ENCODE measurements at places on chromosomes 5 and 9.
A peak's percentile ranks its signal among the peaks of the same experiment; 100 is the strongest.

DNA sequence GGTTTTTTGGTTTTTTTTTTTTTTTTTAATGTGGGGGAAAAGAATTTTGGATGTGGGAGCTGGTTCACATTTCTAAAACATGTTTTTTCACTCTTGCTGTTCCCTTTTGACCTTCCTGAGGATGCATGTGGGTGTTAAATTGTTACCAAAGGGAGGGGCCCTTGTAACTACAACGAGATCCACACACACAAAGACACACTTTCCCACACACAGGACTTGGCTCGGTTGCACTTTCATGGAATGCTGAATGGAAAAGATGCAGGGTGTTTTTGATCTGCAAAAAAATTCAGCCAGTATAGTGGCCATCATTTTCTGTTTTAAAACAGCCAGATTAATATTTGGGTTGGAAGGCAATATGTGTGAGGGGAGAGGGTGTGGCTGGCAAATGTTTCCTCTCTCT lies 576.9 kb downstream of the EBF1 start:
- DNase-seq = no peak

DNA sequence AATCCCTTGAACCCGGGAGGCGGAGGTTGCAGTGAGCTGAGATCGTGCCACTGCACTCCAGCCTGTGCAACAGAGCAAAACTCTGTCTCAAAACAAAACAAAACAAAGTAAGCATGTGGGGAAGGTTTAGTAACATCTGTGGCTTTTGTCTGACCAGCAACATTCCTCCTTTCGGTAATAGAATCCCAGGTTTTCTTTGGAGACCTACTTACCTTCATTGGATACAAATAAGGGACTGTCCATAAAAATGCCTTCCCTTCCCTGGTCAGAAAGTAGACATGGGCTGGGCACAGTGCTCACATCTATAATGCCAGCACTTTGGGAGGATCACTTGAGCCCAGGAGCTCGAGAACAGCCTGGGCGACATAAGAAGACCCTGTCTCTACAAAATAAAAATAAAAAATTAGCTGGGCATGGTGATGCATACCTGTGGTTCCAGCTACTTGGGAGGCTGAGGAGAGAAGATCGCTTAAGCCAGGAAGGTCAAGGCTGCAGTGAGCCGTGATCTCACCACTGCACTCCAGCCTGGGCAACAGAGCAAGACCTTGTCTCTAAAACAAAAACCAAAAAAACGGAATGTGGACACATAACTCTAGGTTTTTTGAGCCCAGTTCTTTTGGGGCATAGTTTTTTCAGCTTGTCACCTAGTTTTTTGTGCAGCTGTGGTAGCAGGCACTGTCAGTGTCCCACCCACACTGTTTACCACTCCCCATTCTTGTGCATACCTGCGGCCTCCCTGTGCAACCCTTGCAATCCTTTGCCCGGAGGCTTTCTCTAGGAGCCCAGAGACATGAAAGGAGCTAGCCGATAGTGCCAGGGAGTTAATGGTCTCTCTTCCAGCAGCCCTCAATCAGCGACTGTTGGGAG lies 9.0 kb upstream of the SPINK4 start:
- DNase-seq = no peak

DNA sequence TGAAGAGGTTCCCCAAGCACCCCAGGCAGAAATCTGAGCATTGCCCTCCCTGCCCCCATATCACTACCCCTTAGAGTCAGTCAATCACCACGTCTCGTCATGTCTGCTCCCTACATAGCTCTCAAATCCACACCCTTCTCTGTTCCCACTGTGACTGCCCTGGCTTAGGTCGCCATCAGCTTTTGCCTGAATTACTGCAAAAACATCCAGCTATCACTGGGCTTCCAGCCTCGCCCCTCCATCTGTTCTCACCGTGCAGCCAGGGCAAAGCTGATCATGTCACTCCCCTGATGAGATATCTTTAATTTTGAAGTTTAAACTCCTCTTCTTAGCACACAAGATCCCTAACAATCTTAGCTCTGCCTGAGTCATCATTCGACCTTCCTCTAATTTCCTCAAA lies 89.6 kb upstream of the TBC1D2 start:
- DNase-seq = no peak

GRCh38 chr5:131661933-131662332 lies 26.9 kb upstream of the RAPGEF6 start:
- no peak for DNase-seq

- no peak for DNase-seq
These were observed 403.9 kb downstream of the ZSWIM6 start for GRCh38 chr5:61735995-61736394.

DNA sequence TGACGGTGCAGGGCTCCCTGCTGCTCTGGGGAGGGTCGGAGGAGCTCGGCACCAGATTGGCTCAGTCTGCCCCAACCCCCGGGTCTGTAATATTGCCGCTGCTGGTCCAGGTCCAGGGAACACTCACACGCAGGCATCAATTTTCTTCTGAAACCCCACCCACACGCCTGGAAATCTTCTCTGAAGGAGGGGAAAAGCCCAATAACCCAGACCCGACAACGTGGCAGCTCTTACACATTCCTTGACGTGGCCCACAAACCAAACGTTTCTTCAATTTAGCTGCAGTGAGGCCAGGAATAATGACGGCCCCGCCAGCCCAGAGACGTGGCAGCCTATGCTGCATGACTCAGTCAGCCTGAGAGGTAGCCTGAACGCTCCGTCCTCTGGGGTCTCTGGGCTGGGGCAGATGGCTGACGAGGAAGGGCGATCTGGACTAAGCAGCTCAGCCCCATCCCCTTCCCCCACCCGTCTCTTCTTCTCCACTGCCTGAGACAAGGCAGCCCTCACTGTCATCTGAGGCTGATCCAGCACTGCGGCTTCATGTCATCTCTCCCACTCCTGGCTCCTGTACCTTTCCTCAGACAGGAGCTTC lies 9.9 kb upstream of the SPARC start:
- DNase-seq = peak; percentile 53

DNA sequence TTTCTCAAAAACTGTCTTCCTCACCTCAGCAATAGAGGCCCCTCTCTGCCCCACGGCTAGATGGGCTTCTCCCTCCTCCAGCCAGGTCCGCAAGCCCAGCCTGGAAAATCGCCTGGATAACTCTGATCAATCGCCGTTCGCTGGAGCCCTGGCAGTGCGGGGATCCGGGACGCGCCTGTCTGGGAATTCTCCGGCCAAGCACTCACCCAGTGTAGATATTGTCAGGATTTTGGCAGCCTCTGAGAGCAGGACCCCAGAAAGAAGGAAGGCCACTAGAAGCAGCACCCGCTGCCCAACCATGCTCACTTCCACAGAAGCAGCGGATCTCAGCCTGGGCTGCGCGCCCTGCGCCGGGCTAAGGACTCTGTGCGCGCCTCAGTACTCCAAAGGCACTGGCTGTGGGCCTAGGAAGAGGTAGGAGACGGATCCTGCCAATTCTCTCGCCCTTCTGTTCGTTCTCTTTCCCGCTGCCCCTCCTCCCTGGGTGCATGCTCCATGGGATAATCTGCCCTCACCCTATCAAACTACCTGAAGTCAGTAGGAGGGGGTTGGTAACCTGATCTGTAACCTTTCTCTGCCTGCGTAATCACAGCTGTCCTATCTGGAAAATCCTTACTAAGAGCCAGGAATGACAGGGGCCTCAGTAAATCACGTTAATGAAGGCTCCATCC lies at the start of gene UGT3A1:
UGT3A1 (minus strand) TSS at position 450 of the 671 bp plus-strand sequence; CDS start at position 300, 150 bp downstream.
- DNase-seq = peak; percentile 92

DNA sequence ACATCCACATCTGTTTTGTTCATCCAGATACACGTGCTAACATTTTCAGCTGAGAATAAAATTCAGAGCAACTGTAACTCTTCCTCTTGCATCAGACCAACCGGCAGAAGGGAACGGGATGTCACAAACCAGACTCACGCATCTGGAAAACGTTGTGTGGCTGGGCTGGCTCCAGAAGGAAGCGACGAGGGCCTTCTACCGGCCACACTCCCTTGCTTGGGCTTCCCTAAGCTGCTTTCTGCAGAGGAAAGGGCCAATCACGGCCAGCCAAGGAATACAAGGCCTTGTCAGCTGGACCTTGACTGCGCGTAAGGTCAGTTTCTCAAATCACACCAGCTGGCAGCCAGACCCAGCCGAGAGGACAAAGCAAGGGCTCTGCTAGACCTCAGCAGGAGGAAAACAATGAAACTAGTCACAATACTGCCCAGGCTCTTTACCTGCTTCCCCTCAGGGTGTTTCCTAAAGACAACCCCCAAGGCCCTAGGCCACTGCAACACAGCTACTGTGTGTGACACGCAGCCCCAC lies 106.1 kb downstream of the THBS4 start:
- DNase-seq = peak; percentile 26

- no peak for DNase-seq
These were observed 163.2 kb downstream of the ARRDC3 start for GRCh38 chr5:91219803-91220371.

DNA sequence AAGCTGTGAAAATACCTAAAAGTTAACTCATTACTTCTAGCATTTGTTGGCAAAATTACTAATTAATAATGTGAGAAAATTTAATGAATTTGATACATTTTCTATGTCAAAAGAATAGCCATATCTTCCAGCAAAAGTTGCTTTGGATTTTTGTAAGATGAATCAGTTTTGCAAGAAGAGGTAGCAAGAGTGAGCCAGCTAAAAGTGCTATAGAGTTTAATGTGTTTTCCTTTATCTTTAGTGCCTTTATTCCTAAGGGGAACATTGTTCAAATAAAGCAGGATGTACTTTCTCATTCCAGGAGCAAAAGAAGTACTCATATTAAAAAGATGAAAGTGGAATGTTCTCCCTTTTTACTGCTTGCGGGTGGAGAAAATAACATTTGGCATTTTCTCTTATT lies 622.2 kb downstream of the ANXA1 start:
- no peak for DNase-seq

- DNase-seq = no peak
These were observed 99.7 kb upstream of the CCL21 start for GRCh38 chr9:34809504-34810186.

DNA sequence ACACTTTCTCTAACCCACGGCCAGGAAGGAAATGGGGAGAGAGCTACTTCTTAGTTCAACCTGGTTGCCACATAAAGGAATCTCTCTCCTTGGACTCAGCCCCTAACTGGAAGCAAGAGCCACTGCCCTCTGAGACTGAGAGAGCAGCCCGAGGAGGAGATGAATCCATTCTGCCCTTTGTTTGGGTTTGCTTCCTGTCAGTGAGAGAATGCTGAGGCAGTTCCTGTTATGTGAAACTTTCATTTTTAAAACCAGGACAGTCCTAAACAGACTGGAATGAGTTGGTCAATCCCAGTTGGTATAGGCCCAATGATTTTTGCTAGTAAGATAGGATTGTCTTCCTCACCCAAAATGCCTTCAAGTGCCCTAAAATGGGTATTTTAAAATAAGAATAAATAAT lies 205.1 kb downstream of the NTRK2 start:
- DNase-seq = no peak

GRCh38 chr5:141514330-141515133 lies 25.7 kb downstream of the PCDHGC5 start:
- DNase-seq = no peak

- no peak for DNase-seq
These were observed 42.2 kb upstream of the IZUMO3 start for GRCh38 chr9:24587883-24588282.

- no peak for DNase-seq
These were observed 84.9 kb upstream of the PTGER4 start for GRCh38 chr5:40594811-40595210.

GRCh38 chr5:79793722-79794121 lies 104.1 kb downstream of the CMYA5 start:
- no peak for DNase-seq

GRCh38 chr5:17235731-17236330 lies 18.4 kb downstream of the BASP1 start:
- DNase-seq = no peak

DNA sequence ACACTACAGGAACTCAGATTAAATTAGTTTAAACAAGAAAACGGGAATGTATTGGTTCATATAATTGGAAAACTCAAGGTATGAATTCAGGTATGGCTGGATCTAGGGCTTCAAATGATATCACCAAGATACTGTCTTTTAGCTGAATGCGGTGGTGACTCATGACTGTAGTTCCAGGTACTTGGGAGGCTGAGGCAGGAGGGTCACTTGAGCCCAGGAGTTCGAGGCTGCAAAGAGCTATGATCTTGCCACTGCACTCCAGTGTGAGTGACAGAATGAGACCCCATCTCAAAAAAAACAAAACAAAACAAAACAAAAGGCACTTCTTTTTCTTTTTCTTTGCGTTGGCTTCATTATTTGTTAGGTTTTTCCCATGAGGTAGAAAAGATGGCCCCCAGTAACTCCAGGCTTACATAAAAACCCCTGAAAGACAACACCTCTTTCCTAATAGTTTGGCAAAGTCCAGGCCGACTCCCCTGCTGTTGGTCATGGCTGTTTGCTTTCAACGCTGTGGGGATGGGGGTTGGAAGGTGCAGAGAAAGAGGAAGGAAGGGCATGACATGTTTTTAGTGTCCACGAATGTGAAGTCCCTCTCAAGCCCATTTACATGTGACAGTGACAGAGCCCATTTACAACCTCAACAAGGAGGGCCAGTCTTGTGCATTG lies 39.8 kb upstream of the CRB2 start:
- no peak for DNase-seq

DNA sequence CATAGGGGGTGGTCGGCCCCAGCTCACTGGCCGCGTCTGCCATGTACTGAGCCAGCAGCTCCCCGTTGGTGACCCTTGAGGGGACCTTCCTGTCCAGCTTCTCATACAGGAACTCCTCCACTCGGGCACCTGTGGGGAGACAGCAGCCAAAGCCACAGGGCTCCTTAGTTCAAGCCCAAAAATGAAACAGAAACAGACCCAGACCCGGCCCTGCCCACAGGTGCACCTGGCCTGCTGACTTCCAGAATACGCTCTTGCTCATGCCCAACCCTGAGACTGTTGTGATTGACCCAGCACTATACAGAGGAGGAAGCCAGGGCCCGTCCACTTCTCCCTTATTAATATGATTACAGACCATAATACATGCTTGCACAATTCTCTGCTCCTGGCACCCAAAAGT lies 7.0 kb downstream of the SH3GLB2 start:
- DNase-seq = no peak

DNA sequence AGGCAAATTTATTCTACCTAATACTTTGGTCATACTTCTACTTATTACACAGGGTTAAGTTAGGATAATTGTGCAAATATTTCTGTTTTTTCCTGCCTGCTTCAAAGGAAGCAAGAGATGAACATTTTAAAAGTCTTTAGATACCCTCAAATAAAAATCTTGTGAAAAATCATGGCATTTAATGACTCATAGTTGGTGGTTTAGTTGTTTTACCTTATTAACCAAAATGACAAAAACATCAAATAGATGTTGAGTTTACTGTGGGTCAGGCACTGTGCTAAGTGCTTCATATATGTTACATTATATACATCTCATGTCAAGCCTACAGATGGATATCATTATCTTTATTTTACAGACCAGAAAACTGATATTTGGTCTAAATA lies 54.4 kb downstream of the ZNF474 start:
- DNase-seq = no peak

DNA sequence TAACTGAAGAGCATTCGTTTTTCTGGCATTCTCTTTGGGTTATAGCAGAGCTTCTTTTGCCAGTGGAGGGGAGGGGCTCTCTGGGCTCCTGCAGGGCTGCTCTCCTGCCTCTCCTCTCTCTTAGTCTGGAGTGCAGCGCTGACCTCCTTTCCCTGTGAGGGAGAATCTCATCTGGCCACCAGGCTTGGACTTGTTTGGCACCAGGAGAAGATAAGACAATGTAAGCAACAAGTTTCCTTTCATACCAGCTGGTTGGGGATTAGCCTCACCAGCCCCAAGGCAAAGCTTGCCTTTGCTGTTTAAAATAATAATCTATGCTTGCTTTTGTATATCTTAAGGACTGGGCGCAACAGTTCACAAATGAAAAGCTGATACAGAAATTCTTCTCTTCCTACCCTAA lies 196.4 kb downstream of the TLE4 start:
- no peak for DNase-seq

All from large intestine (tissue), 12 donors.